ENCODE measurements at places on chromosomes 5 and 9. TPM values are rescaled to one million over a fixed set of nuclear protein-coding genes. Genes with fewer than 3 reads are reported as not detected.

The LECT2 gene
- not detected for total RNA-seq

The PDZD2 gene
- total RNA-seq = 7.1 TPM

The TMC1 gene
- total RNA-seq = not detected

- DNase-seq = no peak
Observed at GRCh38 chr5:7478459-7478858, 82.5 kb downstream of the ADCY2 start.

GRCh38 chr5:38878391-38879077 is 32.7 kb downstream of the OSMR start:
- no peak for DNase-seq

DNA sequence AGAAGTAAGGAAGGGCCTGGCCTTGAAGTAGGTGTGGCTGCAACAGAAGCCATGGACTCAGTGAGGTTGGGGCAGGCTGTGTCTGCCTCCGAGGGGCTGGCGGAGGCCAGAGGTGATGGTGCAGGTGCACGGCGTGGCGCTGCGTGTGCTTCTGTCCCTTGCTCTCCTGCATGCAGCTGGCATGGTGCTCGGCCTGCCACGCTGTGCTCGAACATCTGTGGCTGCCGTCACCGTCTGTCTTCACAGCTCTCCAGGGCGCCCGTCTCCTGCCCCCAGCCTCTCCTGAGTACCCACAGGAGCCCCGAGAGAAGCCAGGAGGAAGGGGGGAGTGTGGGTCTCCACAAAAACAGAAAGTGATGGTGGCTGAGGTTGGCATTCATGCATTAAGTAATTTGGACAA is 193.7 kb downstream of the CACNA1B start:
- DNase-seq = peak; percentile 38

- DNase-seq = no peak
Observed at GRCh38 chr5:166062719-166063118, 2228.7 kb upstream of the WWC1 start.

GRCh38 chr9:12629067-12629466 is 64.1 kb upstream of the TYRP1 start:
- DNase-seq = no peak

DNA sequence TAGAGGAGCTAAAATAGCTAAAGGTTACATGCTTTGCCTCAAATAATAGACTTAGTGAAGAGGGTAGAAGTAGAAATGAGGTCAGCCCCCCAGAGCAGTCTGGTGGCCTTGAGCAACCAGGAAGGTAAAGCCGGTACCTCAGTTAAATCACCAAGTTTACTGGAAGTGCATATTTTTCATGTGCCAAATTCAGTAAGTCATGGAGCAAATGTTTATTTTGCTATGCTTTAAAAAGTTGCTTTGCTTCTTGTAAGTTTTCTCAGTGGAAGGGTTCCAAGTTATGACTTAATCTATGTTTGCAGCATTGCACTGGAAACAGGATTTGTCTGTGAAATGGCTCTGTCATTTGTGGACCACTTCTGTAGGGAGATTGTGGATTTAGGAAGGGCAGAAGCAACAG is 256.7 kb downstream of the ARRDC3 start:
- DNase-seq = peak; percentile 65

DNA sequence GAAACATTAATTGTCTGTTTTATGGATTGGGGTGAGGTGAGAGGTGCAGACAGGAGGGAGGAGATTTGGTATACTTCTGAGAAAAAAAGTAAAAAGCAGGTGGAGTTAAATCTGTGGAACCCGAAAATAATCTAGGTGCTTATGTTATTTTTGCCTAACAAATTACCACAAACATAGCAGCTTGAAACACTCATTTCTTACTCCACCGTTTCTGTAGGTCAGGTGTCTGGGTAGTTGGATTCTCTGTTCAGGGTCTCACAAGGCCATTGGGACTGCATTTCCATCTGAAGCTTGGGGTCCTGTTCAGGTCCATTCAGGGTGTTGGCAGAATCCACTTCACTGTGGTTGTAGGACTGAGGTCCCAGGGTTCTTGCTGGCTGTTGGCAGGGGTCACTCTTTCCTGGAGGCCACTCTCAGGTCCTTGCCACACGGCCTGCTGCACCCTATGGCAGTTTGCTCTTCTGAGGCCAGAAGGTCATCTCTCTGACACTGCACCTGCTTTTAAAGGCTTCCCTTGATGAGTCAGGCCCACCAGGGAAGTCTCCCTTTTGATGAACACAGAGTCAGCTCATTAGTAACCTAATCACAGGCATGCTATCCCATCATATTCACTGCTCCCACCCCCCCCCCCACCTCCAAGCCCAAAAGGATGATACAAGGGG is 82.2 kb downstream of the TRIO start:
- DNase-seq = no peak

DNA sequence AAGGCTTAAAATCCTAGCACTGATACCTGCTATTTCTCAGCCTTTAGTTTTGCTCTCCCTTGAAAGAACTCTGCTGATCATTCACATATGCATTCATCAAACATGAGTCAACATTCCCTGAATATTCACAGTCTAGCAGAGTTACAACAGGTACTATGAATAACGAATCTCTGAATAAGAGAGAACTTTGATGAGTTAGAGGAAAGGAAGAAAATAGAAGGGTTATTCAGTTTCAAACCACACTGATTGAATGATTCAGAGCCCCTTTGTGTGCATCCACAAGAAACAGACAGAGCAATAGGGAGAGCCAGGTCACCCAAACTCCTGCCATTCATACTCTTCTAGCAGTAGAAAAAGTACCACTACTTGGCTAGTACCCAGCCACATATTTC is 36.0 kb downstream of the FOXD1 start:
- no peak for DNase-seq

DNA sequence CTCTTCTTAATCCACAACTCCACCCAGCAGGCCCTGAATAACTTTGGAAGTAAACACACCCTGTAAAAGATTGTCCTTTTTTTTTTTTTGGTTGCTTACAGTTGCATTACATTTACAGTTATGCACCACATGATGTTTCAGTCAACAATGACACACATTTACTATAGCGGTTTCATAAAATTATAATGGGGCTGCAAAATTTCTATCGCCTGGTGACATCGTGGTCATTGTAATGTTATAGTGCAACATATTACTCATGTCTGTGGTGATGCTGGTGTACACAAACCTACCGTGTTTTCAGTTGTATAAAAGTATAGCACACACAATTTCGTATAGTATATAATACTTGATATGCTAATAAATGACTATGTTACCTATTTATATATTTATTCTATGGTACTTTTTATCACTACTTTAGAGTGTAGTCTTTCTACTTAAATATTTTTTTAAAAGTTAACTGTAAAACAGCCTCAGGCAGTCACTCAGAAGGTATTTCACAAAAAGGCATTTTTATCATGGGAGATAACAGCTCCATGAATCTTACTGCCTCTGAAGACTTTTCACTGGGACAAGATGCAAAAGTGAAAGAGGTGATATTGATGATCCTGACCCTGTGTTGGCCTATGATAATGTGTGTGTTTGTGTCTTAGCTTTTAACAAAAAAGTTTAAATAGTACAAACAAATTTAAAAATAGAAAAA is 695.4 kb upstream of the CDH18 start:
- DNase-seq = no peak

- no peak for DNase-seq
Observed at GRCh38 chr5:78644741-78645300, 3.8 kb downstream of the LHFPL2 start.

DNA sequence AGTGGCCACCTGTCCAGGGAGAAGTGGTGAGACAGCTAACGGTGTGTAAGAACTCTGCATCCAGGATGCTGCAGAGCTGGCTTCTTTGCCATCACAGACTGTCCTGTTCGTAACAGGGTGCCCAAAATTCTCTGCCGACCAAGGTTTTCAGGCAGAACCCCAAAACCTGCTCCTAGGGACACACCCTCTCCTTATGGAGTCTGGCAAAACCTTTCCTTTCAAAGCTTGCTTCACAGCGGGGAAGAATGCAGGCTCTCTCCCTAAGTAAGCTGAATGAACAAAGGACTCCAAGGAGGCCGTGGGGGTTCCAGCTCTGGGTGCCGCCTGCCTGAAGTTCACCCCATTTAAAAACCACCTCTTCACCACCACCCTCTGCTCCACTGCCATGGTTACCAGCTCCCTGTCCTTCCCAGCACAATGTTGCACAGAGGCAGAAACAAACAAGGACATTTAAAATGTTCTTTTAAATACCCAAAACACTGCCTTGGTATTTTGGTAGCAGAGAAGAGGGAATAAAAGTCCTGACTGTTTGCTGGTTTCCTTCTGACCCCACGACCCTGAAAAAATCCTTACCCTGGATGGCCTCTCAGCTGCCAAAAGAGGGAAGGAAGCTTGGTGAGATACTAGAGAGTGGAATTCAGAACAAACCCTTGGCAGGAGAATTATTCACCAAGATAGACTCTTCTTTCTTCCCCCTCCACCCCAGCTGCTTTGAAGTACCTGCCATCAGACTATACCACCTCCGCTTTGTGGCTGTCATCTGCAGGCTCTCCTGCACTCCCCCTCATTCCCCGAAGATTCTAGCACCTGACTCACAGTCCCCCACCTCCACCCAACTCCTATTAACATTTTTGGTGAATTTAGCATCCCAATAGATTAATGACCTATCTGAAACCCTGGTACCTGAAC is 7.1 kb upstream of the KLF9 start:
- peak; percentile 83 for DNase-seq

DNA sequence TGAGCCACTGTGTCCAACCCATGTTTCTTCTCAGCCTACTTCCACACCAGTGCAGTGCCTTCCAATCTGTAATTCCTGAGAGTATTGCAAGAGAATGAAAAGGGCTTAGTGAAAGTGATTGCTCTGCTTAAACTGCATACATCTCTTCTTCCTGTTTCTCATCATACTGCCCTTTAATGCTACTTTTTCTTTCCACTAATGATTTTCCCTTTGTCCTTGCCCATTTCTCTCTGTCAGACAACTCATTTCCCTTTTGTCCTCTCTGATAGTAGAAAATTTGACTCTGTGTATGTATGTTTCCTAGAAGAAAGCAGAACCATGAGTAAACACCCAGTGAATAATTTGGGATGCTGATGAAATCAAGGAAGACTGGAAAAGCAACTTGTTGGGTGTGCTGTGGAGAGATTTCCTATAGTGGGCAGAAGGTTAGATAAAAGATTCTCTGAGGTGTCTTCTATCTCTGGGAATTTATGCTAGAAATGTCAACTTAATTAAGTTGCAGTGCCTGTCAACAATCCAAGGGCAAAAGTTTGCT is 102.2 kb upstream of the CHD1 start:
- no peak for DNase-seq

GRCh38 chr5:173643964-173644363 is 27.5 kb upstream of the BOD1 start:
- DNase-seq = no peak

DNA sequence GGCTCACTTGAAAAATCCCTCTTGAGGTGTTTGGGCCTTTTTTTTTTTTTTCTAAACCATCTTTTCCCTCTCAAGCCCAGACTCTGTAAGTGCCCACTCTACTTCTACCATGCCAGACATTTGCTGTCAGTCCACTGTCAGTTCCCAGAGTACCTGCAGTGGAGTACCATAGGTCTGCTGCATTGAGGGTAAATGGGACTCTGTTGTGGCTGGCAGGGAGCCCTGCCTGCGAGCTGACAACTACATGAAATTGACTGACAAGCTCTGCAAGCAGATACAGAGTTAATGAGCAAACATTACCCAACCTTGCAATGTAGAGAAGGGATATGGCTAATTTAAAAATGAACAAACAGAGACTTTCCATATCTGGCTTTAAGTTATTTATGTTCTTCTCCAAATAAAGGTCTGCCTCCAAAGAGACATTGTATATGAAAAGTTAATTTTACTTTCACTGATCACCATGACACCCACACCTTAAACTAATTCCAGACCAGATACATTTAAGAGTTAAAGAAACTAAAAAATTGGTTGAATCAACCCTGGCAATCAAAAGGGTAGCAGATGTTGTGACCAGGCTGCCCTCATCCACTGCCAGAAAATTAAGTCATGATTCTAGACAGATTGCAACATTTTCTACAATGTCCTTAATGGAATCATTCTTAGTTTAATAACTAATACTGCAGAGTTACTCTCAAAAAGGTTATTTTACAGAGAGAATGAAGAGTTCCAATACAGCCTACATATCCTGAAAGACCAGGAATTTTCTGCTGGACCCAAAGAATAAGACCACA is 100.4 kb upstream of the PAM start:
- DNase-seq = no peak
